ENCODE measurements at places on chromosomes 13 and 19.

DNA sequence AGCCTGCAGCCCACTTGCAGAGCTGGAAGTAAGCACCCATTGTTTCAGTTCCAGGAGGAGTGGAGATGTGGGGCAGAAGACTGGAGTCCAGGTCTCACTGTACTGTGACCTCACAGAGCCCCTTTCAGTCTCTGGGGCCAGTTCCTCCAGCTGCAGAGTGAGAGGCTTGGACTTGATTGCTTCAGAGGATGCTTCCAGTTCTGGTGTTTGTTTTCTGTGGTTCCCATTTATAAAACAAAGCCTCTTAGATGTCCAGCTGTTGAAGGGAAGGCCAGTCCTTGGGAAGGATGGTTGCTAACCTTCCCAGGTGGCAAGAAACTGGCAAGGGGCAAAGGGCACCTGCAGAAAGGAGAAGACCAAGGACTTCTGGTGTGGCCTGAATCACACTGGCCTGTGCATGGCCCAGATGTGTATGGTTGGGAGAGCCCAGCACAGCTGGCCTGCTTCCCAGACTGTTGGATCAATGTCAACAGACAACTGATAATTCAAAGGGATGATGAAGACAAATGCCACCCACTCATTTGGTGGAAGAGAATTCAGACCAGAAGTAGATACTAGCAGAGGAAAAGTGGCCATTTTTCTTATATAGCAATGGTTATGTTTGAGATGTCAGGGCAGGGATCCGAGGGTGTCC, 218.5 kb downstream of the ZNF536 start:
- DNase-seq = no peak

GRCh38 chr13:85728811-85729210, 70.4 kb downstream of the SLITRK6 start:
- DNase-seq = no peak

GRCh38 chr19:37979547-37980082, 72.6 kb downstream of the SIPA1L3 start:
- no peak for DNase-seq

DNA sequence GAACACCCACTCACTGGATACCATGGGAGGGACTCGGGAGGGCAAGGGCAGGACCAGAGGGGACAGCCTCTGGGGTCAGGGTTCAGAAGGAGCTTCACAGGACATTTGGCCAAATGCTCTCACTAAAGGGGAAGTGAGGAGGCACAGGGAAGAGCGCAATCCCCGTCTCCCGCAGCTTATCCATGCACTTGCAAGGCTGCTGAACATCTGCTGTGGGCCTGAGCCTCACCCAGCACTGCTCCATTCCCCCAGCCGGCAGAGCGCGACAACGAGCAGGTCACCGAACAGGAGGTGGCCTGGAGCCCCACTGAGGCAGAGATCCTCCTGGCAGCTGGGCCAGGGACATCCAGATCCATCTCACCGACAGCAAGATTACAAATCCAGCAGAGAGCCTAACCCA, 23.3 kb downstream of the ELAVL1 start:
- DNase-seq = no peak

GRCh38 chr13:44407891-44408290, 34.3 kb downstream of the SERP2 start:
- no peak for DNase-seq

GRCh38 chr19:48913114-48913889, 13.2 kb downstream of the NUCB1 start:
- DNase-seq = no peak

DNA sequence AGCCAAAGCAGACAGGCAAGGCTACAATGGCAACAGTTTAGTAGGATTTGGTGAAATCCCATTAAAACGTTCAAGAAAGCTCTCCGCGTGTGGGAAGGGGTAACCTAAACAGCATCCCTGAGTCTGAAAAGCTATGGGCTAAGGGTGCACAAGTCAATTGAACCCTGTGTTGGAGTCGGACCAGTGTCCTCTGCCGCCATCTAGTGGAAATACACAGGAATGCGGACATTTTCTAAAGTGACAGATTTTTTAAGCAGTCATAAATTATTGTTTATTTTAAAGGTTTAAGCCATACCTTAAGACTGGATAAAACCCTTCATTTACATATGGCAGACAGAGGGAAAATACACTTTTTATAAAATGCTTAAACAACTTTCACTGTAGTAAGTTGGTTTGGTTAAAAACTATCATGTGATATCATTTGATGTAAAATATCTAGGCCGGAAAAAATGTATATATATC, 26.5 kb upstream of the LSM14A start:
- peak; percentile 73 for DNase-seq

Measured in NCI-H2029 treated with DMSO at 0.1 percent for 48 hours (cell line).